H54 (cell line): ENCODE measurements at places on chromosomes 7 and 10.

DNA sequence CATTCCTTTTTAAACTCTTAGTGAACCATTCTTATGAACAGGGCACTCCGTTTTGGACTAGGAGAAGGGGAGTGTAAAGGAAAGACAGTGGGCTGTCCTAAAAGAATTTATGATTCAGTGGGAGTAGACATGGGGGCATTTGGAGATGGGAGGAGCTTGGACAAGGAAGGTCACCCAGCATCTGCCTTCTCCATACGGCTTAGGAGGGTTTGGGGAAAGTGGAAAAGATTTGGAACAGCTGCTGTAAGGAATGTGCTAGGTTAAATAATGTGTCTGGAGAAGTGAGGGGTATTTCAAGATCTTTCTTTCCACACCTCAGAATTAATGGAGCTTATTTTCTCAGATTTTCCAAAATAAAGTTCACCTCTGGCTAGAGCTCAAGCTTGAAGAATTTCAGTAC, 24.0 kb downstream of the SLC35G1 start:
- no peak for DNase-seq

- DNase-seq = no peak
Observed at GRCh38 chr10:30742471-30742870, 112.9 kb upstream of the LYZL2 start.

GRCh38 chr7:82410461-82410860, 33.1 kb downstream of the CACNA2D1 start:
- no peak for DNase-seq

GRCh38 chr10:81027223-81027622, 489.5 kb downstream of the SH2D4B start:
- DNase-seq = no peak

- DNase-seq = no peak
Observed at GRCh38 chr7:97317575-97317974, 200.1 kb downstream of the SDHAF3 start.

- no peak for DNase-seq
Observed at GRCh38 chr7:75915416-75916156, 631 bp downstream of the POR start.

DNA sequence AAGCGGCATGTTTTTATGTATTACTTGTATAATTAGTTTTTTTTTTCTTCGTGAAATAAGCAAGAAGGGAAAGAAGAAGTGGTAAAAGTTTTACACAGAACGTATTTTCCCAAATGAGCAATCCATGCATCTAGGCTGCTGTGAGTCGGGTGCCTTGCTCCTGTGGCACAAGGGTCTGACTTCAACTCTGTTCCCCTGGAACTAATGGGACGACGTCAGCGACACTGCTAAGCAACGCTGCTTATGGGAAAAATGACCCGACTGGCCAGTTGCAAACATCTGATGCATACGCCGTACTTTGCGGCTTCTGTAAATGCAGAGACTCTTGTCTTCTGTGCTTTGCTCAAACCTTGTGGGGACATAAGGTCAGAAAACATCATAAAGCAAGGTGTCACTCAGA, 66.3 kb downstream of the MPP7 start:
- peak; percentile 18 for DNase-seq

- DNase-seq = peak; percentile 95
Observed at GRCh38 chr7:66952343-66953043, 31.5 kb downstream of the TMEM248 start.

DNA sequence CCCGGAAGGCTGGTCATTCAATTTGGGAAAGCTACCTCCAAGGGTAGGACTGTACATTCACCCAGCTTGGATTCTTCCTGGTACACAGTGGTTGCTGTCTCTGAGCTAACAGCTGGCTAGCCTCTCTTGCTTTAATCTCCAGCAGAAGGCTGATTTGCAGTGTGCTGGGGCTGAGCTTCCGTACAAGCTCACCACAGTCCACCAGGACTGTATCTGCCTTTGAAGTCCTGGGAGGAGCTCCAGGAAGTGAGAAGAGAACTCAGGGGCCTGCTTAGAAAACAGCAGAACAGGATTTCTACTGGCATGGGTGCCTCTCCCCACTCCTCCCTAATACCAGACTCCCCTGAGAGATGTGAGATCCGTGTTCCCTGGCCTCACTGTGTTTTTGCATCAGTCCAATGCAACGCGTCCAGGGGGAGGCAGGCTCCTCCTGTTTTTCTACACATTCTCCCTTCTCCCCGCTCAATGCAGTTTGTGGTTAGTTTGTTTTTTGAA, 6.6 kb downstream of the AFAP1L2 start:
- DNase-seq = no peak

DNA sequence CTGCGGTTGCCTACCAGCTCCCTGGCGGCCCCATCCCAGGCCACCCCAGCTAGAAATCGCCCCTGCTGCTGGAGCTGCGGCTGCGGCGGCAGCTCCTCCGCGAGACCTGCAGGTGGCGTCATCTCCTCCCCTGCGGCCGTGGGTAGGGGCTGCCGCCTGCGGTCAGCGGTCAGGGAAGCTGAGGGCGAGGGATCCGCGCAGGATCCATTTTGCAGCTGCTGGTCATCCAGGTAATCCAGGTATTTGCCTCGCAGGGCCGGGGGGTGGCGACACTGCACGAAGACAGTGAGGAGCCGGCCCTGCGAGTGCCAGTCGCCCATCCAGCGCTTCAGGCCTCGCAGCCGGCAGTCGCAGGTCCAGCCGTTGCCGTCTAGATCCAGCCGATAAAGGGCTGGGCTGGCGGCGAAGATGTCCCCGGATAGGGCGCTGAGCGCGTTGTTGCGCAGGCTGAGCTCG, 1.5 kb downstream of the TRIL start:
- DNase-seq = no peak

DNA sequence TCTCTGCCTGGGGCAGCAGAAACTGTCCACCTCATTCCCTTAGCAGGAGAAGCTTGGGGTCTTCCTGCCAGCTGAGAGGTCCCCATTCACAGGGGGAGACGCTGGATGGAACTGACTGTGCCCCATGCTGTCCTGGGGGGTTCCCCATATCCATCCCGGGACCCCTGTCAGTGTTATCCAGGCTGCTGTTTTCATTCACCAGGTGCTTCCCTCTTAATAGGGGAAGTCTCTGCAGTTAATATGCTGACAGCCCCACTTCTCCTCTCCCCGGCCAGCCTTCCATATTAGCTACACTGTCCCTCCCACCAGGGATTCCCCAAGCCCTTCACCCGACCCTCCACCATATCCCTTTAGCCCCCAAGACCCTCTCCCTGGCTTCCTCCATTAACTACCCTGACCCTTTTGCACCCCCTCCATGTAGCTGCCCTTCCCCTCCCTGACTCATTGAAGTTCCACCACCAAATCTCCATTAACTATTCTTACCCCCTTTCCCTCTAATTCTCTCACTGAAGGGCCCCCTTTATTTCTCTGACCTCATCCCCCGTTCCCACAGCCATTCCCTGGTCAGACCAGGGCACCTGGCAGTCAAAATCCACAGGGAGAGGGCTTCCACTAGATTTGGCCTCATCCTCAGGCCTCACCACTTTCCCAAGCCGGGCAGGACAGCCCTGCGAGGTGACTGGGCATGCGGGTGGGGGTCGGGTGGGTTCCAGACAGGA, 92.0 kb upstream of the PAX2 start:
- no peak for DNase-seq

DNA sequence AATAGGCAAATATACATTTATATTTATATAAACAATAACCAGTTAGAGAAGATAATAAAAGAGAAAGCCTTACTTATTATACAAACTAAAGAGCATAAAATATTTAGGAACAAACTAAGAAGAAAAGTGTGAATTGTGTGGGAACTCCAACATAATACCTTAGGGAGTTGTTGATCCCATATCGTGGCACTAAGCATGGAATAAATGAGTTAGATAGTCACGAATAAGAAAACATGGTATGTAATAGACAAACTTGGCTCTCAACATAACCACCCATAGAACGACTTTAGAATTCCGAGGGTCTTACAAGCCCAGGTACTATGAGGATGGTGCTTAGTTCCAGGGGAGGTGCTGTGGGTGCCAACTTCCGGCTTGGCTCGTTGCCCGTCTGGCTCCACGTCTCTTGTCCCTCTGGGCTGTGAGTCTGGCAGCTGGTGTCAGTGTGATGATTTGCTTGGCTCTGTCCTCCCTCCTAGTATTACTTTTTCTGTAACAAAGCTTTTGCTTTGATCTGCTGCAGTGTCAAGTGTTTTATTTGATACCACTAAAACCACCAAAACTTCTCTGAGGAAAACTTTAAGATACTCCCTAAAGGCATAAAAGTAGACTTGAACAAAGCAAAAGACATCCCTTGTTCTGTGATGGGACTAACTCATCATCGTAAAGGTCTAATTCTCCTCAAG, 9.5 kb upstream of the RBM20 start:
- no peak for DNase-seq

GRCh38 chr10:16497911-16498310, 23.8 kb downstream of the C1QL3 start:
- no peak for DNase-seq

DNA sequence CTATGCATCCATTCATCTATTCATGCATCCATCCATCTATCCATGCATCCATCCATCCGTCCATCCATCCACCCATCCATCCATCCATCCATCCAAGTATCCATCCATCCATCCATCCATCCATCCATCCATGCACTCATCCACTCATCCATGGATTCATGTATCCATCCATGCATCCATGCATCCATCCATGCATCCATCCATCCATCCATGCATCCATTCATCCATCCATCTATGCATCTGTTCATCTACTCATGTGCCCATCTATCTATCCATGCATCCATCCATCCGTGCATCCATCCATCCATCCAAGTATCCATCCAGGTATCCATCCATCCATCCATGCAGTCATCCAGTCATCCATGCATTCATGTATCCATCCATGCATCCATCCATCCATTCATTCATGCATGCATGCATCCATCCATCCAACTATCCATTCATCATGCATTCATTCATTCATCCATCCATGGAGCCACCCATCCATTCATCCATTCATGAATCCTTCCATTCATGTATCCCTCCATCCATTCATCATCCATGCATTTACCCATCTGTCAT, 132.0 kb downstream of the DYNC2I1 start:
- DNase-seq = no peak

DNA sequence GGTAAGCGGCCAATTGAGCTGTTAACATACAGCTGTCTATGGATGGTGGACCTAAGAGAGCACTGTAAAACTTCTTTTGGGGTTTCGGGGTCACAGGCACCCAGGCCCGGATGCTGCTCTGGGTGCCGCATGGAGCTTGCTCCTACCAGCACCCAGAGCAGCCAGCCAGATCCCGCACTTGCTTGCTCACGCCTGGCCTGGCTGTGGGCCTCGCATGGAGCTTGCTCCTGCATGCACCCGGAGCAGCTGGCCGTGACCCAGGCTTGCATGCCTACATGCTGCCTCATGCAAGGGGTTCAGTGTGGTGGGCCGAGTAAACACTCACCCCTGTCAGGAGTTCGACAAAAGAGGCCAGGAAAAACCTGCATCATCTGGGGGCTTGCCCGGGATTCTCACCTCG, 896.9 kb downstream of the SORCS1 start:
- no peak for DNase-seq

DNA sequence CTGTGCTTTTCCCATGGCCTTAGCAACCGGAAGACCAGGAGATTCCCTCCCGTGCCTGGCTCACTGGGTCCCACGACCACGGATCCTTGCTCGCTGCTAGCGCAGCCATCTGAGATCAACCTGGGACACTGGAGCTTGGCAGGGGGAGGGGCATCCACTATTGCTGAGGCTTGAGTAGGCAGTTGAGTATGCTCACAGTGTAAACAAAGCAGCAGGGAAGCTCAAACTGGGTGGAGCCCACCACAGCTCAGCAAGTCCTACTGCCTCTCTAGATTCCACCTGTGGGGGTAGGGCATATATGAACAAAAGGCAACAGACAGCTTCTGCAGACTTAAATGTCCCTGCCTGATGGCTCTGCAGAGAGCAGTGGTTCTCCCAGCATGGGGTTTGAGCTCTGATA, 697.0 kb downstream of the SORCS1 start:
- no peak for DNase-seq

GRCh38 chr10:5073659-5074058, 20.6 kb upstream of the AKR1C3 start:
- no peak for DNase-seq

DNA sequence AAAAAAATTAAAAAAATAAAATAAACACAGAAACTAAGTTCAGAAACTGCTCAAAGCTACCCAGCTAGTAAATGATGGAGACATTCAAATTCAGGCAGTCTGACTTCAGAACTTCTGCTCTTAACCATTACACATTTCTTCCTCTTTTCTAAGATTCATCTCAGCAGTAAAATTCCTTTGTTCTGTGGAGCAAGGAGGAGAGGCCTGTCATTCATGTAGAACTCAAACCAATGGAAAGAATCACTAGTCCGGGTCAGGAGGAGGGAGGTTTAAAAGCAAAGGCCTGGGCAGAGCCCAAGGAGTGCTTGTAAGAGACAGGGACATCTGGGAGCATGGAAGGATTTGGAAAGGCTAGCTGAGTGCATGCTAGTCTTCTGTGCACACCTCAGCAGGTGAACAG, 37.9 kb upstream of the DNAJB12 start:
- no peak for DNase-seq

DNA sequence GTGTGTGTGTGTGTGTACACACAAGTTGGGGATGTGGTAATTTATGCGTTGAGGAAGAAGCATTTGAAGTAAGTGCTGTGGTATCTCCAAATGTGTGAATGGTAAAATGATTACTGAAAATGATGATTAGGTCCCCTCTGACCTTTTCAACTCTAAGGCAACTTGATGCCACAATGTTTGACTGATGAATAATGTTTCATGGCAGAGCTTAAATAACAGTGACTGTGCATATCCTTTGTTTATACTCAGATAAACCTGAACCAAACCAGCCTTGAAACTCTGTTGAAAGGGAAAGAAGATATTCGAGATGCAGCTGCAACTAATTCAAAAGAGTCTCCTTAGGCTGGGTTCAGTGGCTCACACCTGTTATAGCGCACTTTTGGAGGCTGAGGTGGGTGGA, 64.8 kb upstream of the YAE1 start:
- DNase-seq = no peak

- DNase-seq = no peak
Observed at GRCh38 chr7:118312051-118312450, 87.5 kb downstream of the ANKRD7 start.

DNA sequence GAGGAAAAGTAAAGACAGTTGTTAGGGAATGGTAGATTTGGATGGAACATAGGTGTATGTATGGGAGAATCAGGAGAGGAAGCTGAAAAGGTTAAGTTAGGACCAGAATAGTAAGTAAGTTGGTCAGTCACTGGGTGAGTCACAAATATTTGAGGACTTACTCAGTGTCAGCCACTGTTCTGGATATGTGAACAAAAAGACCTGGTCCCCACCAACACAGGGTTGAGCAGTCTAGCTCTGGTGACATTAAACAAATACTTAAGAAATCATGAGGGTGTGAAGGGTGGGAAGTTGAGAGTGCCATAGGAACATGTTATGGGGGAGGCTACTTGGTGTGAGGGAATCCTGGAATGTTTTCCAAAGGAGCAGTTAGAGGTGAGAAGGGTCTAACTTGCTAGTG, 246.9 kb downstream of the PTEN start:
- peak; percentile 62 for DNase-seq
